ENCODE measurements at places on chromosomes 2 and 18.

DNA sequence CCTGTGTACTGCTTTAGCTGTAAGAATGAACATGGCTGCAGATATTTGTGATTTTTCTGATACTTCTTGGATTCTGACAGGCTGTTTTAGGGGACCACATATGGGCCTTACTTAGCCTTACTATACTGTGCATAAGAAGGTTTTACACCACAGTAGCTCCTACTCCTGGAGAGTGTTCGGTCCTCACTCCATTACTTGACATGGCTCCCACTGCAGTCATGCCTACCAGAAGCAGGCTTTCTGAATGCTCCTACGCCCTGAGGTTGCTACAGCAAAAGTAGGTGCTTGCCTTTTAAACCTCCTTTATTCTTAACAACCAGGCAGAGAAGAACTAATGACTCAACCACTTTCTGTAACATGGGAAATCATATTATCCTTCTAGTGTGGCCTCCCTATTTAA lies 125.2 kb upstream of the MAP2 start:
- DNase-seq = no peak

DNA sequence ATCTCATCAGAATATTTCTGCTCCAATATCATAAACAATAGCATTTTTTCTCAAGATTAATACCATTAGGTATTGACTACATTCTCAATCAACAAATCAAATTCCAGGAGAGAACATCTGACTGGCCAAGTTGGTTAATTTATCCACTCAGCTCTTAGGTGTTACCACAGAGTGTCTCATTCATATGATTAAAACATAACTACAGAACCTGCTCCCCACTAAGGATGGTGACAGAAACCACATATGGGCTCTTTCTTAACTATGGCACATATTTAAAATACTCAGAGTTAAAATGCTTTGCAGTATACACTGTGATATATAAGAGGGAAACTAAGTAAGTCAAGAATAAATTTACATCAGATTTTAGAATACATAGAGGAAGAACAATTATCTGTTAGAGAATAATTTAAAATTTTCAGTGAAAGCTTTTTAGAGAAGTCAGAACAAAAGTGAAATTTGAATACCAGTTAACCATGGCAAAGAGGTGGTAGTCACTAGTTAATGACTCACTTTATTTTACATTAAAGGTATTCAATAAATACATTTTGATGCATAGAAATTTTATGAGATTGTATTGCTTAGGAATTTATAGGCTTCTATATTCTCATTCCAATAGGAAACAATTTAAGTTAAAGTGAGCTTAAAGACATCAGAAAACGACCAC lies 1120.8 kb upstream of the TMEFF2 start:
- no peak for DNase-seq

DNA sequence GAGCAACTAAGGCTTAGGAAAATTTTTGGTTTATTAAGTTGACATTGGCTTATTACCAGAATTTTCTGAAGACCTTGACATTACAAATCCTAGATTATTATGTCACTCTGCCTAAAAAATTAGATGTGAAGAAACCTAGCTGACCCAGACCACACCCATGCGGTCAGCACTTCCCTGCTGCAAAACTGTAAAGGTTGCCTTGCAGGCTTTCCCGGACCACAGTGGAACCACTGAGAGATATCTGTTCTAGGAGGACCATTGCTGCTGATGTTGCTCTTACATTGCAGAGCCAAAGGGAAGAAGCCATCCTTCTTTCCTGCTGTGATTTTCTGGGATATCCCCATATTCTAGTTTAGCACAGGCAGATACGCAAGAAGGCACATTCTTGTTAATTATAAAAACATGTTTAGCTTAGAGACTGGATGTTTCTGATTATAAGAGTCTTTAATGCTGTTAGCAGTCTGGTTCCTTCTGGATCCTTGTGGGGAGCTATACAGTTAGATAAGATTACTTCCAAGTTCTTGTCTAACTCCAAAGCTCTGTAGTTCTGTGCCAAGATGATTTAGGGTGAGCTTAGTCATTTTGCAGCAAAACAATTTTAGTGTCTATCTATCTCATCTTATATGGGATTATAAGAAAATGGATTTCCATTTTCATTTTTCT lies 70.2 kb downstream of the AOX1 start:
- DNase-seq = no peak

GRCh38 chr2:65711863-65712262 lies 279.5 kb upstream of the SPRED2 start:
- DNase-seq = no peak

DNA sequence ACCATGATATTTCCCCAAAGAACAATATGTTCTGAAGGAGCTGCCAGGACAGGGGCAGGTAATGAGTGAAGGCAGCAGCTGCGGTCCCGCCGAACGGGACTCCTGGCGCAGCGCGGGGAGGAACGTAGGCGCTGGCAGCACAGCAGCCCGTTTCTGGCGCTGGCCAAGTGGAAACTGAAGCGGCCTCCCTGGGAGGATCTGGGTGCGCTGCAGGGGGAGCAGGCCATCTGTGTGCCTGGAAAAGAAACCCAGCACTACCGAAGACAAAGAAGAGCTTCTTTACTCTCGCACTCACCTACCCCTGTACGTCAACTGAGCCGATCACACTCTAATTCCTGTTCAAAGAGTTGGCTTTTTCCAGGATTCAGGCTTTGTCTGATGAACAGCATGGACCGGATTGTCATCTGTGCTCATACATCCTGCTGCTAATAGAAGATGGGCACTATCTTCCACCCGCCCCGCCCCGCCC lies 11.8 kb downstream of the G6PC2 start:
- DNase-seq = peak; percentile 23

GRCh38 chr18:995629-996028 lies 91.0 kb downstream of the ADCYAP1 start:
- DNase-seq = peak; percentile 13

DNA sequence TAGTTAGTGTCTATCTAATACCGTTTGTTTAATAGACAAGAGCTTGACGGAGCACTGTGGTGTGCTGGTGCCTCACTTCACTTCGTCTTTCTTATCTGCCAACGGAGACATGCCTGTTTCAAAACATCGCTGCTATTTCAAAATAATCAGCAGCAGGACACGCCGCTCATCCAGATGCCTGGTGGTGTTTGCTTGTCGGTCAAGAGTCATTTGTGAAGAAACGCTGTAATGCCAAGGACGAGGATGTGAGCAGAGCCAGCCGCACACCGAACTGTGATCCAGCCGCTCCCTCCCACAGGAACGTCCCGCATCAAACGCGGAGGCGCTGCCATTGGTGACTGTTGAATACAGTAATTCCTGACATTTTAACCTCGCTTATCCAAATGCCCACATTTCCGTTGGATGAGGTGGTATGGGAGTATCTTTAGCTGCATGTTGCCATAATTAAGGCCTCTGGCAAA lies 432.4 kb downstream of the FBXO15 start:
- DNase-seq = peak; percentile 32

- DNase-seq = no peak
Observed at GRCh38 chr2:219296142-219296541, 13.1 kb downstream of the PTPRN start.

GRCh38 chr2:234247453-234248180 lies 197.1 kb downstream of the SPP2 start:
- no peak for DNase-seq

- peak; percentile 81 for DNase-seq
Observed at GRCh38 chr2:11123856-11124759, 31.2 kb upstream of the SLC66A3 start.

DNA sequence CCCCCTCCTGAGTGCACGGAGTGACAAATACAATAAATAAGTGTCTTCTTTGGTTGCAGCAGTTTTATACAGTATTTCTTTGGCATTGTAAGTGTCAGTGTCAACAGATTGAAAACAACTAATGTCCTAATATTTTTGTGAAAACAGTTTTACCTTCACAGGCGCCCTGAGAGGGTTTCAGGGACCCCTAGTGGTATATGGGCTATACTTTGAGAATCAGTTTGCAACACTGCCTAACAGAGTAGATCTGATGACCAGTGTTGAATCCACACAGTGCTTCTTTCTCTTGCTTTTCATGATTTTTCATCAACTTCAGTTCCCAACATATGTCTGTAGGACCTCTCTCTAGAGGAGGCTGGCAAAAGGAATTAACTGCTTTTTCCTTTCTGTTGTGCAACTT lies 162.2 kb downstream of the PRPF40A start:
- no peak for DNase-seq

DNA sequence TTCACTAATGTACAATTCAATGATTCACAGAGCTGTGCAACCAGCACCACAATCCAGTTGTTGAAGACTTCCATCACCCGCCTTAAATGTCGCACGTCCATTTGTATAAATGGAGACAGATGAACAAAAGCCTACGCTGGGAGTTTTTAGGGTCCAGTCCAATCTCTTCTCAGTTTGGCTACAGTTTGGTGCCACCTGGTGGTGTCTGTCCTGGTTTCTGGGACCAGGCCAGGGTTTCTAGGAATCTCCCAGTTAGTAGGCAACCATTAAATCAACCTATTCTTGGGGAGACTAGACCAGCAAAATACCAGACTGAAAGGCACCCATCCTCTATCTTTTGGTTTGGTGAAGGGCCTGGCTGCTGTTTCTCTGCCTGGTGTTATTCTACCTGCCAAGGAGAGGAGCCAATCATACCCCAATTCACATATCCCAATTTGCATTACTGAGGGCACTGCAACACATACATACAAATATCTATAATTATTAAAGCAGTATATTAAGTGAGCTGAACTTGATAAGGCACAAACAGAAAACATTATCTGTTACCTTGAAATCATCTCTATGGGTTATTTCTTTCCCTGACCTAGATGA lies 3.2 kb upstream of the DDX1 start:
- peak; percentile 60 for DNase-seq

- peak; percentile 63 for DNase-seq
Observed at GRCh38 chr2:232927032-232927792, 57.1 kb downstream of the SNORC start.

DNA sequence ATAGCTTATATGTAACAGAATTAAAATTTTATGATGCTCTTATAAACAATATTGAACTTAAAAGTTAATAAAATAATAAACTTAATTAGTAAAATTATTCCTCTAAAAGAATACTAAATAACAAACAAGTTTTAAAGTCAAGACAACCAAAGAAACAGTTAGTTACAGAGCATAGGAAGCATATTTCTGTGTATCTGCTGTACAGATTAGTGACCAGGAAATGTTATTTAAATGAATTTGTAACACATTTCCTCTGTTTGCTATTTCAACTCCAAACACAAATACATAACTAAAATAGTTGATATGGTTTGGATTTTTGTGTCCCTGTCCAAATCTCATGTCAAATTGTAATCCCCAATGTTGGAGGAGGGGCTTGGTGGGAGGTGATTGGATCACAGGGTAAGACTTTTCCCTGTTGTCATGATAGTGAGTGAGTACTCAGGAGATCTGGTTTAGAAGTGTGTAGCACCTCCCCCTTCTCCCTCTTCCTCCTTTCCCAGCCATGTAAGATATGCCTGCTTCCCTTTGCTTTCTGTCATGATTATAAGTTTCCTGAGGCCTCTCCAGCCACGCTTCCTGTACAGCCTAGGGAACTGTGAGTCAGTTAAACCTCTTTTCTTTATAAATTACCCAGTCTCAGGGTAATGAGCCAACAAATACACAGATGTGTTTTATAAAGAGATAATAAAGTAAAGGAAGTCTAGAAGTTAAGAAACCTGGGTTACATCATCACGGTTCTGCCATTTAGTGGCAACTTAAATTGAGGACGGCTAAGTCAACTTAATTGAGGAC lies 51.8 kb downstream of the ROCK2 start:
- no peak for DNase-seq

- DNase-seq = no peak
Observed at GRCh38 chr2:52955079-52955478, 812.5 kb upstream of the CHAC2 start.

- no peak for DNase-seq
Observed at GRCh38 chr2:230327418-230328154, 593 bp downstream of the SP140L start.

DNA sequence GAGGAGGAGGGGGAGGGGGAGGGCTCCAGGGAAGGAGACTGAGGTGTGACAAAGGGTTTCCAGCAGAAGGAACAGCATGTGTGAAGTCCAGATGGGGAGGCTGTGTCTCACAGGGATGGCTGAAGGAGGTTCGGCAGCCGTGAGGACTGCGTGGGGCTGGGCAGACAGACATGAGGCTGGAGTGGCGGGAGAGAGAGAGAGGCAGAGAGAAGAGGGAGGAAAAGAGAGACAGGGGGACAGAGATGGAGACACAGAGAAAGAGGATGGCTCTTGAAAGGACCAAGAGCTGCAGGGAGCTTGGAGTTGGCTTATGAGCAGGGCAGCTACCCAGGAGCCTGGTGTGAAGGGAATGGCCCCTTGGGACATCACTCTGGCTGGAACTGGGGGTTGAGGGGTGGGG lies 138.9 kb upstream of the ASB18 start:
- DNase-seq = no peak

GRCh38 chr18:45780568-45780967 lies 44.9 kb upstream of the SIGLEC15 start:
- no peak for DNase-seq

DNA sequence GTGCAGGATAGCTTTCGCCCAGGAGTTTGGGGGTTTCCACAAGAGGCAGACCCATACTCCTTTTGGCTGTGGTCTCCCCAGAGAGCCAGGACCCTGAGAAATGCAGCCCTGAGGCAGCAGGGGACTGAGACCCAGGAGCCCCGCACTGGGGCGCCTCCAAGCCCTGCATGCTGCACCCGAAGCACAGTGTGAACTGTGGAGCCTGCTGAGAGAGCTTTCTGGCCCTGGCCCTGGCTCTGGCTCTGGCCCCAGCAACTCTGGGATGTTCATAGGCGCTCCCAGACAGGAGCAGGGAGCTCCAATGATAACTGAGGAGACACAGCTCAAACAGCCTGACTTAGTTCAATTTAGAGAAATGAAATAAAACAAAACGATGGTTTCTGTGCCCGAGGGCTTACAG lies 96.4 kb upstream of the TEX51 start:
- no peak for DNase-seq

GRCh38 chr2:143469323-143469722 lies 340.1 kb downstream of the ARHGAP15 start:
- DNase-seq = no peak

- no peak for DNase-seq
Observed at GRCh38 chr2:177296040-177296439, 31.5 kb upstream of the NFE2L2 start.

- DNase-seq = peak; percentile 75
Observed at GRCh38 chr2:186848873-186849578, at the start of gene ZSWIM2. TSS of gene ZSWIM2 (minus strand) at chr2:186849170. CDS start at chr2:186849130, 40 bp downstream.

DNA sequence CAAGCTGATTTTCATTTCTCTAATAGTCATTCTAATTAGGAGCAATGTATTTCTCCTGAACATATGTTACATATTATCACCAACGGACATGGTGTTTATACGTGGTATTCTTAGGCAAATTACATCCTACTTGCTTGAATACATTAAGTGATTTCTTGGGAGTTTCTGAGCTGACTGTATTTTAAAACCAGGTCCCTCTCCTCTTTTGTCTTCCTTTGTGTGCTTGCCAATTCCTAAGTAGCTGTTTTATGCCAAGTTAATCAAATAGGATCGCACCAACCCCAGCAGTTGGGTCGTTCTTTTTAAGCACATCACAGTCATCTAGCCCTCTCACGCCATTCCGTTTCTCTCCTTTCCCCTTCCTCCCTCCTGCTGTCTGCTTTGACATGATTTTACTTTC lies 75.4 kb upstream of the MAP2 start:
- no peak for DNase-seq

All from AG08396 (cell line).